ENCODE measurements at places on chromosomes 3 and 15. TPM values are rescaled to one million over a fixed set of nuclear protein-coding genes. Genes with fewer than 3 reads are reported as not detected.

DNA sequence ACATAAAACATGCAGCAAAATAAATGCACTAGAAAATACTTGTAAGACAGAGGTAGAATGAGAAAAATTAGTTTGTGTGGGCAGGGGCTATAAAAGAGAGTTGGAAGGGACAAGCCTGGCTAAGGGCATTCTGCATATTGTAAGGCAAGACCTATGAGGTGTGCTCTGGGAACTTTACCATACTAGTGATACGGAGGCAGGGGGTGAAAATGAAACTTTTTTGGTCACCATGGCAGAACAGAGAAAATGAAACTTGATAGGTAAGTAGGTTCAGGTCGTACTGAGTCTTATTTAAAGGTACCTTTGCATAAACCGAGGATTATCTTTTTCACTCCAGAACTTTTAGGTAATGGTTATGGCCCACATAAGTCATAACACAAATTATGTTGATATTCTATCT is 74.7 kb upstream of the ACKR4 start:
- peaks cover 69% of the 10 kb centered on the region for H3K36me3 ChIP-seq
- H3K27me3 ChIP-seq = no peaks in the 10 kb centered on the region
- H3K4me3 ChIP-seq = peak overlapping the region; percentile 1
- H3K27ac ChIP-seq = peak overlapping the region; percentile 22

GRCh38 chr3:38371541-38372213 is 25.1 kb downstream of the XYLB start:
- peaks cover 30% of the 10 kb centered on the region for H3K4me1 ChIP-seq
- H3K4me3 ChIP-seq = no peak overlapping the region
- H3K27ac ChIP-seq = no peak overlapping the region
- peaks cover 25% of the 10 kb centered on the region for H3K36me3 ChIP-seq

- DNase-seq = peak; percentile 53
- no peak overlapping the region for H3K4me3 ChIP-seq
- H3K36me3 ChIP-seq = peaks cover 33% of the 10 kb centered on the region
- no peaks in the 10 kb centered on the region for H3K27me3 ChIP-seq
- H3K4me1 ChIP-seq = peaks cover 21% of the 10 kb centered on the region
These were observed 9.5 kb downstream of the COPS2 start for GRCh38 chr15:49145651-49146609.

DNA sequence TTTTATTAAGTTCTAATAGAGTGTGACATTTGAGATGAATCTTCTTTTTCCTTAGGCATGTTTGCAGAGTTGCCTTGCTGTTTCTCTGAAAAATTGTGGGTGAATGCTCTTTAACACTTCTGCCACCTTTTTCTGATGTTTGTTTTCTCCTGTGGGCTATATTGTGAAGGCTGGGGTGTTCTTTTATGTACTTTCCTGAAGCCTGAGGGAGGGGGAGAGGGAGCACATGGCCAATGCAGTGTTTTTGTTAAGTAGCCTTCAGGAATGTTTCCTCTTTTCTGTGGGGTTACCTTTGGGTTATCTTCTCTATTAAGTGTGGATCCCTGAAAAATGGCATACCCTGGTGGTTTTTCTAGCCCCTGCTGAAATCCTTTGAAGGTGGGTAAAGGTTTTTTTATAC is 50.2 kb downstream of the CMC1 start:
- H3K27me3 ChIP-seq = no peaks in the 10 kb centered on the region
- H3K4me3 ChIP-seq = no peak overlapping the region
- peaks cover 14% of the 10 kb centered on the region for H3K36me3 ChIP-seq
- no peak for DNase-seq

DNA sequence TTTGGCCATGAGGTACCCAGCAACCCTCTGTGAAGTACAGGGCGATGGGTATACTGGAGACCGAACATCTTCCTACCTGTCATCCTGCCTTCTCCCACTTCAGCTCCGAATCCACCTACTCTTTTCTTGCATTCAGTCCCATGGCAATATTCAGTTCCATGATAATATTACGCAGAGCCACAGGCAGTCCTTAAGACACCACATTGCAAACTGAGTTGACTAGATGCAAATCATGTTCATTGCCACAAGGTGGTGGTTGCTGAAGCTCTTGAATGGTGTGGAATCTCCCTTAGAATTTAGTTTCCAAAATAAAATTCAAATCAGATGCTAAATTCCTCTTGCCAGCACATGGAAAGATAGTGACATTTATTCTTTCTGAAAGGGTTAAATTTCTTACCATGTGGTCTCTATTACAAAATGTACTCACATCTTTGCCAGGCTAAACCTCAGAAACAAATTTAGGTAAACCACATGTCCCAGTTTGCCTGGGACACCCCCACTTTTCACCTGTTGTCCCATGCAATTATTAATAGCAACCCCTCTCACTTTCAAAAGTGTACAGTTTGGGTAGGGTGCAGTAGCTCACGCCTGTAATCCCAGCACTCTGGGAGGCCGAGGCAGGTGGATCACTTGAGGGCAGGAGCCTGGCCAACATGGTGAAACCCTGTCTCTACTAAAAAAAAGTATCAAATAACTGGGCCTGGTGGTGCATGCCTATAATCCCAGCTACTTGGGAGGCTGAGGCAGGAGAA is 1.7 kb upstream of the NME9 start:
- no peak overlapping the region for H3K4me3 ChIP-seq
- H3K27me3 ChIP-seq = peaks cover 8% of the 10 kb centered on the region
- peaks cover 19% of the 10 kb centered on the region for H3K4me1 ChIP-seq
- H3K27ac ChIP-seq = no peak overlapping the region
- no peaks in the 10 kb centered on the region for H3K36me3 ChIP-seq

DNA sequence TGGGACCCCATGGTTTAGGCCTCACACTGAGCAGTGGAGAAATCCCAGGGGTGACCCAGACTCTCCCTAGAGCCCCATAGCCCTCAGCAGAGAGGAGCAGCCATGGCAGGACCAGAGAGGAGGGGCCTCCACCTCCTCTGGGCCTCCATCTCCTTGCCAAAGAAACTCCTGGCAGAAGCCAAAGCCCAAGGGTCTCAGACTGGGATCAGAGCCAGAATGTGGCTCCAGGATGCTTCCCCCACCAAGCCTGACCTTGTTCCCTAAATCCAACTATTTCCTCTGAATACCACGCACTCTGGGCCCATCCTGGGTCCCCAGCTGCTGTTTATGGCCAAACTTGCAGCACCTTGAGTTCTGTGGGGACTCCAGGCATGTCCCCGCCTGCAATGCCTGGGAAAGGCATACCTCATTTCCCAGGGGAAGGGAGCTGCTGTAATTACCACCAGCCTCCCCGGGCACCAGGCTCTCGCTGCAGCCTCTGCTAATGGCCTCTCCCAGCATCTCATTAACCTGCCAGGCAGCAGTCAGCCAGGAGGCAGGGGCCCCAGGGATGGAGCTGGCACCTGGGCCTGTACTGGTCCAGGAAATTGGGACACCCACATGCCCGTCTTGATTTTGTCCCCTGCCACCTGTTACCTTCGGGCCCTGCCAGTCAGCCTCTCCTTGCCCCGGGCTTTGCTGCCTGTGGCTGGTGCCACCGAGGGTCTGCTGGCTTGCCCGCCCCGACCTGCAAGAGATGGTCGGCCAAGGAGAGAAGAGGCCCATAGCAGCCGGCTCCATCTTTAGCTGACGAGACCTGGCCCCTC is 4.6 kb downstream of the CCDC9B start:
- H3K27me3 ChIP-seq = no peaks in the 10 kb centered on the region
- no peak for DNase-seq
- peaks cover 33% of the 10 kb centered on the region for H3K4me1 ChIP-seq
- no peak overlapping the region for H3K4me3 ChIP-seq
- H3K36me3 ChIP-seq = no peaks in the 10 kb centered on the region

The LRRN1 gene
- 1.7 TPM for total RNA-seq

The GABRB3 gene
- 0.11 TPM for total RNA-seq

The LIPH gene
- not detected for total RNA-seq

The SEMA3G gene
- total RNA-seq = 0.13 TPM

The KCNMB3 gene
- 0.87 TPM for total RNA-seq
